ENCODE measurements at places on chromosomes 11 and 22.

DNA sequence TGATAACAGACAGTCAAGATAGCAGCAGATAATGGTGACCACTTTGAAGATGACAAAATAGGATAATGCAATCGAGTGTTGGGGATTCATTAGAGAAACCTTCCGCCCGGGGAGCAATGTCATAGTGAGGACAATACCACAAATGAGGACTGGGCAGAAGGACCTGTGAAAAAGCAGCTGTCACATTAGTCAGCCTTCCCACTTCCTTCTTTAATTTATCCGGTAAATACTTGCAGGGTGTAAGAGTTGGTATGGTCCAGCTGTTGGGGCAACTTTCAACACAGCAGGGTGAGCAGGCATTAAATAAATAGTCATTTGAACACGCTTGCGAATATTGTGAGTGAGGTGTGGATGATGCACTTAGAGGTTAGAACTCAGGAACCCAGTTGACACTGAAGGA, 132.5 kb upstream of the KIRREL3 start:
- DNase-seq, result no peak

DNA sequence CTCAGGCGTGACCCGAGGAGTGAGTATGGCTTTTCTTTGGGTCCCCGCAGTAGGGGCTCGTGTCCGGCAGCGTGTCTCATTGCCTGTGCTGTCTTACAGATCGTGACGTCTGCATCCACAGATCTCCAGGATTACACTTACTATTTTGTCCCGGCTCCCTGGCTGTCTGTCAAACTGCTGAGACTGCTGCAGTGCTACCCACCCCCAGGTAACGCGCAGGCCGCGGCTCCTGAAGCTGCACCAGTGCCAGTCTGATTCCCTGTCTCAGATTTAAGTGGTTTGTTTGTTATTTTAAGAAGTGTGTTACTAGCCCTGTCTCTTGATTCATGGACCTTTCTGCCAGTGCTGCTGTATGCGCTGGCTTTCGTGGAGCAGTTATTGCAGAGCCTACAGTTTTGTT, 52.0 kb downstream of the MUC6 start:
- no peak for DNase-seq

DNA sequence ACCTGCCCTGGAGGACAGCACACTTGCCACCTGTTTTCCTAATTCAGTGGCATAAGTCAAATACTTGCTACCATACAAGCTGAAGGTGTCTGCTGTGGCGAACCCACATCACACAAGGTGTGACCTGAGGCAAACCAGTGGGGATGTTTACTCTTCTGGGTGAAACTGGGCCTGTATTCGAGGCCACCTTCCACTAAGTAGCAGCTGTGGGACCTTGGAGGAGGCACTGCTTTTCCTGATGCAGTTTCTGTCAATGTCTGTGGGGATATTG, 927.4 kb downstream of the BRD1 start:
- DNase-seq, result no peak

- DNase-seq, result no peak
Measured at GRCh38 chr11:34501500-34501899, 12.1 kb downstream of the ELF5 start.

DNA sequence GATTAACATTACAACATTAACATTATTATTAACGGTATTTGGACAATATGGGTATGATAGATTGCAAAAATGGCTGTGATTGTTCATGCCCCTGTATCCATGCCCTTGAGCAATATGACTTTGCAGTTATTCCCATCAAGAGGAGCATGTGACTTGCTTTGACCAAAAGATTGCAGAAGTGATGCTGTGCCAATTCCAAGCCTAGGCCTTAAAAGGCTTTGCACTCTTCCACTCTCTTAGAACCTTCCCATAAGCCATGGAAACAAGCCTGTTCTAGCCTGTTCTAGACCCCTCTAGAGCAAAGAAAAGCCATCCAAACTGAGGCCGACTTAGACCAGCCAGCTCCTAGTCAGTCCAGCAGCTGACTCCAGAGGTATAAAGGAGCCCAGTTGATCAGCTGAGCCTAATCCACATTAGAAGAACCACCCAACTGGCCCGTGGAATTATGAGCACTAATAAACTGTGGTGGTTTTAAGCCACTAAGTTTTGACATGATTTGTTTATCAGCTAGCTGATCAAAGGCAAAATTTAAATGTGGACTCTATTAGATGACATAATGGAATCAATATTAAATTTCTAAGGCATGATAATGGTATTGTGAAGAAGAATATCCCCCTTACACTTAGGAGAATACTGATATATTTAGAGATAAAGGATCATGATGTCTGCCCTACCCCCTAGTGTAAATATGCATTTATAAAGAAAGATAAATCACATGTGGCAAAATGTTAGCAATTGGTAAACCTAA, 28.6 kb downstream of the RAB30 start:
- no peak for DNase-seq

GRCh38 chr11:10041748-10042446, 252.1 kb downstream of the SBF2 start:
- no peak for DNase-seq

DNA sequence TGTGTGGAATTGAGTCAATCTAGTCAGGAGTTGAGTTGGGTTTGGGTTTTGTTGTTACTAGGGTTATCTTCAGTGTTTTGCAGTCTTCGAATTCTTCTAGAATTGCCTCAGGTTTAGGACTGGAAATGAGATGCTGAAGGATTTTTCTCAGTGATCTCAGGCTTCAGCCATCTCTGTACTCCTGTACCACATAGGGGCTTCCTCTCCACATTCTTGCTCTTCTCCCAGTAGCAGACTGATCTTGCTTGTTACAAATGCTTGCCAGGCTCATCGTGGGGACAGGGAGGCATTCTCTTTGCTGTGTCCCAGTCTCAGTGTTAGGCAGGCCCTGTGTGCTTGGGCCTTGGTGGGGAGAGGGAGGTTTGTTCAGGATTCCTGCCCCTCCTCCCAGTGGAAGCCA, 96.1 kb downstream of the LRRC32 start:
- DNase-seq, result no peak

DNA sequence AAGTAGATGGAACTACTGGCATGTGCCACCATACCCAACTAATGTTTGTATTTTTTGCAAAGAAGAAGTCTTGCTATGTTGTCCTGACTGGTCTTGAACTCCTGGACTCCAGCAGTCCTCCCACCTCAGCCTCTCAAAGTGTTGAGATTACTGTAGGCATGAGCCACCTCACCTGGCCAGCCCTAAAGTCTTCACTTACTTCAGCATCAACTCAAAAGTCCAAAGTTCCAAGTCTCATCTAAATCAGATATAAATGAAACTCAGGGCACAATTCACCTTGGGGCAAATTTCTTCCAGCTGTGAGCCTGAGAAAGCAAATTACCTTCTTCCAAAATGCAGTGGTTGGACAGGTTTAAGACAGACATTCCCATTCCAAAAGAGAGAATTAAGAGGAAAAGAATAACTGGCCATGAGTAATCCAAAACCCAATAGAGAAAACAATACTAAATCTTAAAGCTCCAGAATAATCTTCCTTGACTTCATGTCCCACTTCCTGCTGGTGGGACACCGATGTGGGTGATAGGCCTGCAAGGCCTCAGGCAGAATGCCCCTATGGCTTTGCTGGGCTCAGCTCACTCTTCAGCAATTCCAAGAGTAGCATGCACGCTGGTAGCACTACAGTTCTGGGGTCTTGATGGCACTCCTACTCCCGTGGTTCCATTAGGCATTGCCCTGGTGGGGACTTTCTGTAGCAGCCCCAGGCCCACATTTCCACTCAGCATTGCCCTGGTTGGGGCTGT, 50.3 kb downstream of the TUG1 start:
- no peak for DNase-seq

GRCh38 chr11:2461956-2462542, 17.2 kb downstream of the KCNQ1 start:
- DNase-seq, result no peak

GRCh38 chr11:110818032-110818687, 105.9 kb upstream of the ARHGAP20 start:
- DNase-seq, result no peak
